ENCODE measurements at places on chromosomes 11 and 22.

- no peak for DNase-seq
These were observed 39.3 kb upstream of the RFPL3 start for GRCh38 chr22:32318361-32318760.

DNA sequence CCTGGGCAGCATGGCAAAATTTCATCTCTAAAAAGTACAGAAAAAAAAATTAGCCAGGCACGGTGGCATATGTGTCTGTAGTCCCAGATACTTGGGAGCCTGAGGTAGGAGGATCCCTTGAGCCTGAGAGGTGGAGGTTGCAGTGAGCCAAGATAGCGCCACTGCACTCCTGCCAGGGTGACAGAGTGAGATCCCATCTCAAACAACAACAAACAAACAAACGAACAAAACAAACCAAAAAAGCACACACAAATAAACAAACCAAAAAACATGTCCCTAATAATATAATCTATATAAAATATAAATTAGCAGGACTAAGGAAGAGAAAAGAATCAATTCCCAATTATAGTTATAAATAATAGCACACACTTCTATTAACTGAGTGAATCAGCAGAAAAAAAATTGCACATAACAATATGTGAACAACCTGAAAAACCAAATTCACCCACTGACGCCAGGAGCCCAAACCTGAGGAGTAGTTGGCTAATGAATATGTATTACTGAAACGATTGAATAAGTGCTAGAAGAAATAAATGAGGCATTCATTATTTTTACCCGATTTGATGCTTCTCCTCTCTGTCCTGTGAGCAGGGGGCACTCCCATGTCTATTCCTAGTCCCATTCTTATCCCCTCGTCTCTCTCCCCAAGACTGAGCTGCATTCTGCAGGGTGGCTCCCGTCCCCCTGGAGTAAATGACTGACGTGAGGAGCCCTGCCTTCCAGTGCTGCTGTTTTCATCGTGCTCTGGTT is 108.2 kb upstream of the TOP3B start:
- DNase-seq = no peak

DNA sequence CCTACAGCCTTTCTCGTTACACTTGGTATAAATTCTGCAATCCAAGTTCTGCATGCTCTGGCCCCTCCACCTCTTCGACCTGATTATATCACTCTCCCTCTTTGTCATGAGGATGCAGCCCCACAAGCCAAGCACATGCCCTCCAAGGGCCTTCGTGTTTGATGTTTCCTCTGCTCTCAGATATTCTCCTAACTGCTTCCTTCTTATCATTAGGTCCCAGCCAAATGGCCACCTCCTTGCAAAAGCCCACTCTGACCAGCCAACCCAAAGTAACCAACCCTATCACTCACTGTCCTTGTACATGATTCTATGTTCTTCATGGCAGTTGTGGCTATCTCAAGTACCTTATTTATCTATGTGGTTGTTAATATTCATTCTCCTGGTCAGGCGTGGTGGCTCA is 38.3 kb upstream of the LRRC55 start:
- DNase-seq = no peak

- DNase-seq = no peak
These were observed 77.1 kb upstream of the MTMR2 start for GRCh38 chr11:96001037-96001436.

DNA sequence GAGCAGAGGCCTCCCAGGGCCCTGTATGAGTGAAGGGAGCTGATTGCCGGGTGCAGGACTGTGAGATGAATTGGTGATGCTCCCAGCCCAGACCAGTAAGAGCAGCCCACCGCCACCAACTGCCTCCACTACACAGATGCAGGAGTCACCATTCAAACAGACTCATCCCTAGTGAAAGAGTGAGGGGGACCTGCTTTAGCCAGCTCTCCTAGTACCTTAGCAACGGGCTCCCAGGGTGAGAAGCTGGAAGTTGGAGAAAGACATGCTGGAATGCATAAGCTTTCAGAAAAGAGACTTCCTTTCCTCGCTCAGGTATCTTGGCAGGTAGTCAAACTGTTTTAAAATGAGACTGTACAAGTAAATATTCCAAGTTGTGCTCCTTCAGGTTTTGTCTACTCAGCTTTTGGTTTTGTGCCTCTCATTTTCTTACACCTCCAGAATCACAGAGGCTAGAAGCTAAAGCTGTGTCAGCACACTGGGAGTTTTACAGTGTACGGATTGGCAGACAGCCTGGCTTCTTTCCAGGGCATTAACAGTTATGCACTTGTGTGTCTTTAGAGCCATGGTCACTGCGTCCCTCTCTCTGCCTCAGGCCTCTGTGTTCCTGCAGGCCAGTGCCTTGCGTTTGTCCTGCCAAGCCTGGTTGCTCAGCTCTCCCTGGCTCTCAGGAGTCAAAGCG is 146.2 kb downstream of the ATXN10 start:
- DNase-seq = no peak

GRCh38 chr11:96215110-96215782 is 127.7 kb downstream of the MAML2 start:
- DNase-seq = no peak

GRCh38 chr11:125929445-125930075 is 16.3 kb upstream of the VSIG10L2 start:
- DNase-seq = no peak

DNA sequence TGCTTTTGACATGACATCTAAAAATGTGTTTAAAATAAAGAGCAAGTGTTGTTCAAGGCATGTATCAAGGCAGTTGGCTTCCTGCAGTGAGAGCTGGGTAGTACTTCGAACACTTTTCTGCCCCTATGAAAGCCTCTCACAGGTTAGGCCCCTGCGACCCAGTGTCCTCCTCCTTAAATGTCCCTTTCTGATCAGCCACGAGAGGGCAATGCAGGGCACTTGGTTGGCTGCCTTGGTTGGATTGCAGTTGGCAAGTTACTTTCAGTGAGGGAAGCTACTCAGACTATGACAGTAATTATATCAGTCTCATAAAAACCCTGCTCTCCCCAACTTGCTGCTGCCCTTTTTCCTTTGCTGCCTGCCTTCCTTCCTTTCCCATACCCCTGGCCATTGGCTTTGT is 743.8 kb downstream of the NTM start:
- DNase-seq = no peak

DNA sequence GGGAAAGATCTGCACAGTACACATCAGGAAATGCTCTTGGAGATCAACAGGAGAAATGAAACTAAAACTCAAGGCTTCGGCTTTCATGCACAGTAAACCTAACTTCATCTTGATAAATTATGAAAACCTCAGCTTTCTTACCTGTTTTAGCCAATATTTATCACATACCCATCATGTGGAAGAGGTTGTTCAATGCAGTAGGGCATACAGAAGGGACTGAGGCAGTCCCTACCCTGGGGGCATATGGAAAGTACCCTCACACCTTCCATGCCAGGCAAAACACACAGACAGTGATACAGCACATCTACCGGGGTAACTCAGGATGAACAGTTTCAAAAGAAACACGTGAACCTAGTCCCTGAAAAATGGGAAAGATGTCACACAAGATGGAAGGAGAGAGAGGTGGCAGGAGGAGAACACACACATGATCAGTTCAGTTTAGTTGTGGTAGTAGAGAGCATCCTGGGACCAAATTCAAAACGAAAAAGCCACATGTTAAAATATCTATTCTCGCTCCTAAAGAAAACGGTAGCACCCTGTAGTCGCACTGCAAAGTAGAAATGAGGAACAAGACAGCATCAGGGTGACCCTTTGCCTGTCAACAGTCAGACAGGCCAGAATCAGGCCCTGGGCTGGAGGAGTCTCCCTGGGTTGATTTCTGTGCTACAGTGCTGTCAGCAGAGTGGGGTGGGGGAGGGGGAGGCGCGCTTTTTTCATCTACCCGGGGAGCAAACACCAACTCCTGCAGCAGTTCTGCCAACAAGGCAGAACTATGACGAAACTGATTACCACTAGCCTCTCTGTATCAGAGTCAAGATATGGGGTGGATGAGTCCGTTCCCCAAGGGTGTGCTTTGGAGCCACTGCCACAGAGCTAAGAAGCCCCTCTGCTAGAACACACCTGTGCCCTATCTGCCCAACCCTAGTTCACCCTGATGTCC is 1.3 kb downstream of the HIRA start:
- no peak for DNase-seq

DNA sequence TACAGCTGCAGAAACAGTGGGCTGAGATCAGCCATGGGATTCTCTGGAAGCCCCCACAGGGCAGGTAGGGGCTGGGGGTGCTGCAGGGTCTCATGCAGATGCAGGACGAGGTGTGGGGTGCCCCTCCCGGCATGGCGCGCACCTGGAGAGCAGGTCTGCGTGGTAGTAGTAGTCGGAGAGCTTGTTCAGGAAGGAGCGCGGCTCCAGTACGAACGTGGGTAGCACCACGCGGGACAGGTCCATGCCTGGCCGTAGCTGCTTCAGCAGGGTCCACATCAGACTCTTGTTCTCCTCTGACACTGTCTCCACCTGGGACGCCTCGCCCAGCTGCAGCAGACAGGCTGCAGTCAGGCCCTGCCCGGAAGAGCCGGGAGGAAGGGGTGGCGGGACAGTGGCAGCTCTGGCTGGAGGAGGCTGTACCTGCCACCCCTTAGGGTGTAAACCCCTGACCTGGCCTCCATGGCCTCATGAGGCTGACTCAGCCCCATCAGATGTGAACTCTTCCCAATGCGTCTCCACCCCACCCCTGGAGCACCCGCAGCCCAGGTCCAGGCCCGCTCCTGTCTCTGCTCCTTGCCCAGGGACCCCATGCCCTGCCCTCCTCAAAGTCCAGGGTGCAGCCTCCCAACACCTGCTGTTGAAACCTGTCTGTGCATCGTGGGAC is 47.0 kb upstream of the CARS1 start:
- no peak for DNase-seq

DNA sequence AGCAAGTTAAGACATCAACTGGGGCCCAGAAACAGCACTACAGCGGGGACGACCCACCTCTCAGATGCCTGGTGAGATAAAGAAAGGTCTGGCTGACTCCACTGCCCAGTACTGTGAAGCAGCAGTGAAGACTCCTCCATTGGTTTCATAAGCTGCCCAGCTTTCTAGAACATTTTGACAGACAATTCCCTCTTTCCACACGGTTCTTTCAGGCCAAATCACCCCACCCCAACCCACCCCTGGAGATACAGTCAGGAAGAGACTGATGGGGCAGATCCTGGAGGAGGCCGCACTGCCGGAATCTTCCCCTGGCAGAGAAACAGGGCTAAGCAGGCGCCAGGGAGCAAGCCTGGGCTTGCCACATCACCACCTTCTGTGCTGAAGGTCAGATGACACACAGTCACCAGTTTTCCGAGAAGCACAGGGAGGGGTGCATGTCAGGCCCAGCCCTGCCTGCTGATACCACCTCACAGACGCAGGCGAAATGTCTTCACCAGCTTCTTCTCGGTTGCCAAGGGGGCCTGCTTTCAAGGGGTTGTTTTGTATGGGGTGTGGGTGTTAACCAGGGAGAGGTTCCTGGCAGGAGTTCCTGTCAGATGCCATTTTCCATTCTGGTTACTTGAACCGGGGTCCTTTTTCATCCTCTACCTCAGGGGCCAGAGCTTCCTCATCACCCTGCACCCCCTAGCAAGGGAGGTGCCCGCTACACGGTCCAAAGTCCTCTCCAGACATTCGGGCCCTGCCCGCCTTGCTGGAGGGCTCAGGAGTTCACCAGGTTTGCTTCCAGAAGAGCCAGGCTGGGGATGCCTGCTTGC is 1.4 kb upstream of the NEAT1 start:
- peak; percentile 96 for DNase-seq

GRCh38 chr22:34897126-34897525 is 168.8 kb upstream of the ISX start:
- DNase-seq = no peak

- no peak for DNase-seq
These were observed 16.6 kb upstream of the STK33 start for GRCh38 chr11:8610532-8611116.

DNA sequence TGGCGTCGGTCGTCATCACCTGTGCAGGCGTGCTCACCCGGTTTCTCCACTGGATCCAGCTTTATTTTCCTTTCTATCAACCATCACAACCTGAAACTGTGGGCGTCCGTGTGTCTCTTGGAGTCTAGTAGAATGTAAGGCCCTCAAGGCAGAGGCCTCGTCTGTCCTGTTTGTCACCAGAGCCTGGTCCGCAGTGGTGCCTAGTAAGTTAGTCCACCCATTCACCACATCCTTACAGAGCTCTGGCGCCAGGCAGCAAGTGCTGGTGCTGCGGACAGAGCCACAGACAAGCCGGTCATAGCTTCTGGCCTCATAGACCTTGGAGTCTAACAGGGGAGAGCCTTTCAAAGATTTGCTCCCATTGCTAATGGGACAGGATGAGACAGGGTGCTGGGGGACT is 64.4 kb upstream of the PARVG start:
- DNase-seq = no peak

- DNase-seq = peak; percentile 74
These were observed 8.6 kb downstream of the DNHD1 start for GRCh38 chr11:6505577-6506240.

DNA sequence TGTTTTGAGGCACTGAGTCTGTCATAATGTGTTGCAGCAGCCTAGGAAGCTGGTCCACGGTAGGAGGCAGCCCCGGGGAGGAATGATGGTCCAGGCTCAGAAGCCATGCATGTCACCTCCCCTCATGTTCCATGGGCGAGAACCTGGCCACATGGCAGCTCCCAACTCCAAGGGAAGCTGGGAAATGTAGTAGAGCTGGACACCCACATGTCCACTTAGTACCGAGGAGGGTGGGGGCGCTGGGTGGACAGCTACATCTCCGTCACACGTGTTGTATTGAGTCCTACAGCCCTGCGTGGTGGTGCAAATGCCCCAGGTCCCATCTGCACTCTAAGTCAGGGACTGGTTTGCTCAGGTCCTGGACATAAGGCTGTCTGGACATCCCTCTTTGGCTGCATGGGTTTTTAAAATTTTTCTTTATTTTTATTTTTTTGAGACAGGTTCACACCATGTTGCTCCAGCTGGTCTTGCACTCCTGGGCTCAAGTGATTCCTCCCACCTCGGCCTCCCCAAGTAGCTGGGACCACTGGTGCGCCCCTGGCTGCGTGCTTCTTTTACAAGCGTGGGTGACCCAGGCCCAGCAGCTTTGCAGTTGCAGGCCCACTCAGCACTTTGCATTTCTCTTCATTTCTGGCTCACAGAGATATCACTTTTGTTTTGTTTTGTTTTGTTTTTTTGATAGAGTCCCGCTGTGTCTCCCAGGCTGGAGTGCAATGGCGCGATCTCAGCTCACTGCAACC is 3.9 kb upstream of the CTTN start:
- no peak for DNase-seq

- no peak for DNase-seq
These were observed 180.5 kb upstream of the ZBED5 start for GRCh38 chr11:11038352-11038751.

DNA sequence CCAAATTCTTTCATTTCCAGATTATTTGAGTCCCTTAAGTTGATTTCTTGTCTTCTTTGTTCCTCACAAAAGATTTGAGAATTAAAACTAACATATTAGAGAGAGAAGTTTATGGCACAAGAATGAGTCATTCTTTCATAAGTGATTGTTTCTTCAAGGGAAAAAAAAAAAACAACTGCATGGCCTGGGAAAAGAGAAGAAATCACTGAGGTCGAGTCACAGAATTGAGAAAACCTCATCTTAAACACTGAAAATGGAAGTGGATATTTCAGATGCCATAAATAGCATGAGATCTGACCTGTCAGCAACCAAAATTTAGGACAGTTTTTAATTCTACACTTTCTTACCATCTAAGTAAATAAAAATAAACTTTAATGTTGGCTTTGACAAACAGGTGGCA is 87.2 kb downstream of the CWF19L2 start:
- no peak for DNase-seq
